ENCODE measurements at places on chromosomes 5 and 9. TPM values are rescaled to one million over a fixed set of nuclear protein-coding genes. Genes with fewer than 3 reads are reported as not detected.

Gene RGS14
- total RNA-seq, result 1.1 TPM

Gene TMEM167A
- total RNA-seq, result 34.6 TPM

Gene OGN
- not detected for total RNA-seq

Gene ITK
- total RNA-seq, result not detected

Gene SNX30
- total RNA-seq, result 18.8 TPM

Gene SLC23A1
- total RNA-seq, result not detected

Gene PCDHA6
- not detected for total RNA-seq

Gene TDRD7
- 8.1 TPM for total RNA-seq

Gene GGTA1
- total RNA-seq, result not detected

GRCh38 chr9:113154946-113155345 lies 4.1 kb downstream of the SLC31A2 start:
- peak; percentile 31 for DNase-seq

DNA sequence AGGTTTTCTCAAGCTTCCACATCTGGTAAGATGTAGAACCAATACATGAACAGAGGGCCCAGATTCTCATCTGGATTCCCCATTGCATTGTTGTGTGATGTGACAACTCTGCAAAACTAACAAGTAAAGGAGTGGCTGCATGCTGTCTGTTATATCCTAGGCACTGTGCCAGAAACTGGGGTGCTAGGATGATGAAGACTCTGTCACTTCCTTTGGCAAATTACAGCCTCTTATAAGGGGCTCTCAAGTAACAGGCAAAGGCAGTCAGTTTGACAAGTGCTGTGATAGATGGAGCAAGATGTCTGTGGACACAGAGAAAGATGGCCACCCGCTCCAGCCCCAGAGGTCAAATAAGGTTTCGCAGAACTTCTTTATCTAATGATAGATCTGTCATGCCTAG lies 115.7 kb downstream of the PAPPA start:
- DNase-seq, result no peak

GRCh38 chr5:105849701-105850100 lies 1821.0 kb downstream of the EFNA5 start:
- peak; percentile 70 for DNase-seq

DNA sequence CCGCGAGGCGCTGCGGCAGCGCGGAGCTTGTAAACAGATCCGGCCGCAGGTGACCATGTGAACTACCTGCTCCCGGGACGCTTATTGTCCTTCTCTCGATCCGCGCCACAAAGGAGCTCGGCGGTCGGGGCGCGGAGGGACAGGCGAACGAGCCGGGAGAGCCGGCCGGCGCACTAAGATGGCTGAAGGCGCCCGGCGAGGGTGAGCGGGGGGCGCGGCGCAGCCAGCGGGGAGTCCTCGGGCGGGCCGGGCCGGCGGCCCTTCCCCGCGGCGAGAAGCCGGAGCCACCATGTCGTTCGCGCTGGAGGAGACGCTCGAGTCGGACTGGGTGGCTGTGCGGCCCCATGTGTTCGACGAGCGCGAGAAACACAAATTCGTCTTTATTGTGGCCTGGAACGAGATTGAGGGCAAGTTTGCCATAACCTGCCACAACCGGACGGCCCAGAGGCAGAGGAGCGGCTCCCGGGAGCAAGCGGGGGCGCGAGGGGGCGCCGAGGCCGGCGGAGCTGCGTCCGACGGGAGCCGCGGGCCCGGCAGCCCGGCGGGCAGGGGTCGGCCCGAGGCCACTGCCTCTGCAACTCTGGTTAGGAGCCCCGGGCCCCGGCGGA lies 535 bp downstream of the JMY start:
- DNase-seq, result peak; percentile 20

DNA sequence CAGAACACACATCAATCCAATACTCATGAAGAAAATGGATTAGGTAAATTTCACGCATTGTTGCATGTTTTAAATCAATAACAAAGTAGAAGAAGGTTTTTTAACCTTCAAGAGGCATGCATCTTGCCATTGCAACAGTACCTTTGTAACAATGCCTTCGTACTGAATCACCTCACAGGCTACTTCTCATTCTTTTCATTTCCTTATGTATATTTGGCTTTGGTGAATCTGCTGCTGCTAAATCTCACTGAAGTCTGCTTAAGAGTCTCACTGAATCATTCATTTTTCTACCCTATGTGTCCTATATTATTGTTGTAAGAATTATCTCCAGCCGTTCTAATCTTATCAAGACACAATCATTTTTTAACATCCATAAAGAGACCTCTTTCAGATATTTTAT lies 152.5 kb downstream of the CDH10 start:
- no peak for DNase-seq

GRCh38 chr5:178496214-178496613 lies 94.0 kb downstream of the COL23A1 start:
- DNase-seq, result no peak

GRCh38 chr5:95417971-95418370 lies 26.8 kb downstream of the FAM81B start:
- DNase-seq, result peak; percentile 0

- DNase-seq, result no peak
Observed at GRCh38 chr9:79707589-79707988, 135.8 kb downstream of the TLE4 start.

GRCh38 chr9:112021742-112022141 lies 125.1 kb downstream of the UGCG start:
- no peak for DNase-seq

GRCh38 chr9:13436591-13436990 lies 157.1 kb upstream of the MPDZ start:
- no peak for DNase-seq

DNA sequence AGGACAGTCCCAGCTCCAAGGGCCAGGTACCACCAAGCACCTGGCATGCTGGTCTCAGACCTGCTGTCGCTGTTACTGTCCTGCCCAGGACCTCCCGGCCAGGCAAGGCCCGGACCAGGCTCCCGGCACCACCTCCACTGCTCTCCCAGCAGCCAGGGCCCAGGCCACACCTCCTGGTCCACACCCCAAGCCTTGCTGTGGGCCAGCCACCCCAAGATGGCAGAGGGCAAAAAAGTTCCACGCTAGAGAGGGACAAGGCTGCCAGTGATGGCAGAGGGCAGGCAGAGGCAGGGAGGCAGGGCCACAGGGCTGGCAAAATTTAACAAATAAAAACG lies 1.1 kb downstream of the DNLZ start:
- DNase-seq, result no peak

DNA sequence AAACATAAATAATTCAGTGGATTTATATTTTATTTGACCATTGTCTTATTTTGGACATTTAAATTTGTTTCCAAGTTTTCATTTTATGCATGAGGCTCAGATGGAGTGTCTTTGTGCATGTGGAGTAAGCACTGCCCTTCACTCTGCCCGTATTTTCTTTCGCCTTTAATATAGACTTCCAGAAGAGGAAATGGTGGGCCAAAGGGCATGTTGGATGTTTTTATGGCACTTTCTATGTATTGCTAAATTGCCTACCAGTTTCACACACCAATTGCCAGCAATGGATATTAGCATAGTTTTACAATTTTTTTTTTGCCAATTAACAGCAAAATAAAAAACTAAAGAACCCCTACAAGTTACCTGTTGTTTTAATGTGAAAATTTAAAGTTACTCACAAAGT lies 38.4 kb downstream of the ZSWIM6 start:
- no peak for DNase-seq

DNA sequence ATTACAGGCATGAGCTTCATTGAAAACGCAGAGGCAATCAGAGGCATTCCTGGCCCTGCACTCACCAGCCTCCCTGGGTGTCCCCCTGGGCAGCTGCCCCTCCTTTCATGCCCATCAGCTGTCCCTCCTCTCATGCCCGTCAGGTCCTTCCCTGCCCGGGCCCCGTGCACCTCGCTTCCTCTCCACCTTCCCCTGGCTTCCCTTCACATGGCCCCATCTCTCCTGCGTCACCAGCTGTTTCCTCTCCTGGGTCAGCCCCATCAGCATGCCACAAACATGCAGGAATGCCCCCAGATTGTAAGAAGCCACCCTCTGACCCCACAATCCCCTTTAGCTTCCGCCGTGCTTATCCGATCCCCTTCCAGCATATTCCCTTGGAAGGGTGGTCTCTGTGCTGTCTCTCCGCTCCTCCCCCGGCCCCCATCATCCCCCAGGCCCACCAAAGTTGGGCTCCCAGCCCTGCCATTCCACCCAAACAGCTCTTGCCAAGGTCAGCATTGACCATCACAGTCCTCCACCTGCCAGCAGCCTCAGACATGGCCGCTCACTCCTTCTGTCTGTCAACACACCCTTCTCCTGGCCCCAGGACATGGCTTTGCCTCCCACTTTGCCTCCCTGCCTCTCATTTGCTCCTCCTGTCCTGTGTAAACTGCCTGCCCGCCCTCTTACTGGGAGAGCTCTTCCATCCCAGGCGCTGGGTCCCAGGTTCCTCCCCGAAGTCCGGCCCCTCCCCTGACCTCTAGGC lies 98.6 kb upstream of the IER5L start:
- no peak for DNase-seq

DNA sequence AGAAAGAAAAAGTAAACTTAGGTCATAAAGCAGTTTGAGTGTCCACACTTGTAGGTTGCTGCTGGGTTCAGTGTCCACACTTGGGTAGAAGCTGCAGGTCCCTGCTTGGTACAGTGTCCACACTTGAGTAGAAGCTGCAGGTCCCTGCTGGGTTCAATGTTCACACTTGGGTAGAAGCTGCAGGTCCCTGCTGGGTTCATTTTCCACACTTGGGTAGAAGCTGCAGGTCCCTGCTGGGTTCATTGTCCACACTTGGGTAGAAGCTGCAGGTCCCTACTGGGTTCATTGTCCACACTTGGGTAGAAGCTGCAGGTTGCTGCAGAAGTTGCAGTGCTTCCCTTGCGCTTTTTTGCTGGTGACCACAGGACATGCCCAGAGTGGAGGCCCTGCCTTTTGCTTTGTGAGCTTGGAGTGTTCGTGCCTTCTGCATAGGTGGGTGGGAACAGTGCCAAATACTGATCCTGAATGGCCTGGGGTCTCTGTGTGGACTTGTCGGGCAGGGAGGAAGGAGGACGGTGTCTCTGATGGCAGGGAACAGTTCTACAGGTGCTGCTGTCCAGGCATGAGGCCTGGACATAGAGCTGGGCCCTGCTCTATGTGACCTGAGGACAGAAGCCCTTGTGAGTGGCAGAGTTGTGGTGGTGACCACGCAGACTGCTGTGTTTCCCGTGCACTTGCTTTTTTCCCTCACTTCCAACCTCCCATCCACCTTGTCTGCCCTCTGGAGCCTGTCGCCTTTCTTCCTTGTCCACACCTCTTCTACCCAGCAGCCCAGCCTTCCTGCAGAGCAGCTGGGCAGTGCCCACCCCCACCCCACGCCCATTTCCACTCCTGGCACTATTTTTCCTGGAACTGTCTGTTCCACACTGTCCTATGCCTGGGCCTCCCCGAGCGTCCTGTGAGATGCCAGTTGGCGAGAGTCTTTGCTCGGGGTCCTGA lies 120.8 kb downstream of the EHMT1 start:
- no peak for DNase-seq

- peak; percentile 77 for DNase-seq
Observed at GRCh38 chr5:150801117-150801927, 22.8 kb downstream of the SMIM3 start.

- DNase-seq, result no peak
Observed at GRCh38 chr5:172647352-172648012, 6.4 kb downstream of the NEURL1B start.

GRCh38 chr5:14123974-14124482 lies 19.1 kb upstream of the TRIO start:
- DNase-seq, result no peak

DNA sequence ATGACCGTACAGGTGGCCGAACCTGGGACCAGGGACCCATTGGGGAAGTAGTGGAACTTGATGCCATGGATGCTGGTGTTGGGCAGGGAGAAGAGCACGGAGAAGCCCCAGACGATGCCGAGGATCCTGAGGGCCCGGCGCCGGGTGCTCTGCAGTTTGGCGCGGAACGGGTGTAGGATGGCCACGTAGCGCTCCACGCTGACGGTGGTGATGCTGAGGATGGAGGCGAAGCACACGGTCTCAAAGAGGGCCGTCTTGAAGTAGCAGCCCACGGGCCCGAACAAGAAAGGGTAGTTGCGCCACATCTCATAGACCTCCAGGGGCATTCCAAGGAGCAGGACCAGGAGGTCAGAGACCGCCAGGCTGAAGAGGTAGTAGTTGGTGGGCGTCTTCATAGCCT lies 585 bp downstream of the NMUR2 start:
- no peak for DNase-seq

- DNase-seq, result no peak
Observed at GRCh38 chr5:133274597-133274935, 222.8 kb downstream of the HSPA4 start.

GRCh38 chr9:8863069-8863468 lies 1063.5 kb upstream of the DMAC1 start:
- no peak for DNase-seq

- DNase-seq, result peak; percentile 54
Observed at GRCh38 chr9:36035006-36035405, 1.7 kb upstream of the RECK start.

DNA sequence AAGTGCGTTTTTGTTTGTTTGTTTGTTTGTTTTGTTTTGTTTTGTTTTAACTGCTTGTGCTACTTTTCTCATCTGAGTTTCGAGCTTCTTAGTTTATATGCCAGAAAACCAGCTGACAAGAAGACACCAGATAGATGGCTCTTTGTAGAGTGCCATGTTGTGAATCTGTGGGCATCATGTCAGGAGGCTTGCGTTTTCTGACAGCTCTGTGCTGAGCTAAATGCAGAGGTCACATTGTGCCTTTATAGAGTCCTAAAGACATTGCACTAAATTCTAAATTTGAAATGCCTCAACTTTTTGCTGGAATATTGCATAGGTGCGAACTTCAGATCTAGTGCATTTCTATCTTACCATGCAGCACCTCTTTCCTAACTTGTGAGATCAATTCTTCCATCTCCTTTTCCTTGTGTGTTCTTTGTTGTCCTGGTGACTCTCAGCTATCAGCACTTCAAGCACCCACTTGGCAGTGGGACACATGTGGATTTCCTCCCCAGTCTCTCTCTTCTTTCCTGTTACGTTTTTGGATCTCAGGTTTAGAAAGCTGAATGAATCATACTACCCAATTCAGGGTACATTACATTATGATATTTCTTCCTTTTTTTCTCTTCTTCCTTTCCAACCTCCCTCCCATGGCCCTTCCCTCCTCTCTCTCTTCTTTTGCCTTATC lies 379.0 kb upstream of the RPS23 start:
- DNase-seq, result no peak

DNA sequence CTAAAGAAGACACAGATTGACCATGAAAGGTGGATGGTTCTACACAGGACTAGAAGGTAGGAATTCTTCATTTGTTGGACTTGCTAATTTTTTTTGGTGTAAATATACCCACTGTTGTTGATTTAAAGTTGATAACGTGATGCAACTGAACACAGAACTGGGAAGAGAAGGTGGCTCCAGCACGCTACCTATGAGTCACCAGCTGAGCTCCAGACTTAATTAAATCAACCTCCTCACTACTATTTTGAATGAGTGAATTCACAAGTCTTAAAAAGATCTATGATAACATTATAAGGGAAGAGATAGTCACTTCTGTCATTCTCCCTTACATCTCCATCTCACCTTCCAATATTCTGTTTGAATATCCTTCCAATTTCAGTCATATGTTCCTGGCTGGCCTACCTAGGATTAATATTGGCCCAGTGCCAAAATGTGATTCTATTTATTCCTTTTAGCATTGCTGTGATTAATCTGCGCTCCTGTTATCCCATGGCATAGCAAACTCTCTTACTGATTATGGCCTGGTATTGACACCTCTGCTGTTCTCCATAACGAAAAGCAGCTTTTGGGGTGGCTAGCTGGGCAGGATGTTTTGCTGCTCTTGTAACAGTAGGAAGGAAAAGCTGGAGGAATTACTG lies 135.9 kb upstream of the CCDC152 start:
- DNase-seq, result no peak
